ENCODE measurements at places on chromosomes 4 and X.

- DNase-seq, result no peak
Observed at GRCh38 chr4:54961357-54961975, 163.9 kb downstream of the KDR start.

DNA sequence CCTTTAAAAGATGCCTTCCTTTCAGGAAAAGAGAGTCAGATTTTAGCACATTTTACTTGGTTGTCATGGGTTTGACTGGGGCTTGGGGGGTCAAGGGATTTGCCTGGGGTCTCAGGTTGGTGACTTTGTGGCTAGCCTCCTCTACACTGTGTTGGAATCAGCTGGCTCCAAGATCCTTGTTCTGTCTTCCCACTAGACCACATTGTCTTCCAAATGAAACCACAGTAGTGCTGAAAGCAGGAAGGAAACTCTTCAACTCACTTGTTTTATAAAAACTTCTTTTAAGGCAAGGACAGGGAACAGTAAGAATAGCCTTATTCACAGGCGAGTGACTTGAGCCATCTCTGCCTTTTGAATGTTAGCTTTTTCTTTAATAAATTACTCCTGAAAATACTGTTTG, 37.0 kb upstream of the OTUD4 start:
- DNase-seq, result no peak

- DNase-seq, result no peak
Observed at GRCh38 chr4:169179609-169180521, 90.9 kb downstream of the SH3RF1 start.

GRCh38 chr4:141459020-141459419, 177.4 kb upstream of the IL15 start:
- DNase-seq, result no peak

DNA sequence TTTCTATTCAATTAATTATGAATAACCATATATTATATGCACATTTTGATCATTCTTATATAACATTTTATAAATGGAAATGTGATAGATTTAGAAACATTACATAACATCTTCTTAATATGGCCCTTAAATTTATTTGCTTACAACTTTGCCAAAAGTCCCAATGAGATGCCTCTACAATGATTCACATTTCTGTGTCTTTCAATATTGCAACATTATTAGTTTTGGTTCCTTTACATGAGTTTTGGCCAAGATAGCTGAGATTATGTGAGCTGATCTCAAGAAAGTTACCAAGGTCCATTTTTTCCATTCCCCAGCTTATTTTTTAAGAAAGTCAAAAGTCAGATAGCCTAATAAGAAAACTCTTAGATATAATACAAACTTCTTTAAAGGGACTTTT, 361.2 kb downstream of the PCDH7 start:
- no peak for DNase-seq

DNA sequence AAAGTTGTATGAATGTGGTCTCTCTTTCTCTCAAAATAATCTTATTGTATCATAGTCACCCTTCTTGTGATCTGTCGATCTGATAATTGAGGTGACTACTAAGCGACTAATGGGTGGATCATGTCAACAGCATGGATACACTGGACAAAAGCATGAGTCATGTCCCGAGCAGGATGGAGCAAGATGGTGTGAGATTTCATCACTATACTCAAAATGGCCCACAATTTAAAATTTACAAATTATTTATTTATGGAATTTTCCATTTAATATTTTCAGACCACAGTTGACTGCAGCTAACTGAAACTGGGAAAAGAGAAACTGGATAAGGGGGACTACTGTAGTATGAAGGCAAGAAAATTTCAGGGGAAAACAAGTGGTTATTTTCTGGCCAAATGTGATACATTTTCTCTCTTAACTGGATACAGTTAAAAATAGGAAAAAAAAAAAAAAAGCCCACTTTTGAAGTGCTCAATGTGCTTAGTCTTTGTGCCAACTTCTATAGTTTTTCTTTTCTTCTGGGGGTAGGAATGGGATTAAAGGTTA, 25.3 kb downstream of the FAM241A start:
- no peak for DNase-seq

DNA sequence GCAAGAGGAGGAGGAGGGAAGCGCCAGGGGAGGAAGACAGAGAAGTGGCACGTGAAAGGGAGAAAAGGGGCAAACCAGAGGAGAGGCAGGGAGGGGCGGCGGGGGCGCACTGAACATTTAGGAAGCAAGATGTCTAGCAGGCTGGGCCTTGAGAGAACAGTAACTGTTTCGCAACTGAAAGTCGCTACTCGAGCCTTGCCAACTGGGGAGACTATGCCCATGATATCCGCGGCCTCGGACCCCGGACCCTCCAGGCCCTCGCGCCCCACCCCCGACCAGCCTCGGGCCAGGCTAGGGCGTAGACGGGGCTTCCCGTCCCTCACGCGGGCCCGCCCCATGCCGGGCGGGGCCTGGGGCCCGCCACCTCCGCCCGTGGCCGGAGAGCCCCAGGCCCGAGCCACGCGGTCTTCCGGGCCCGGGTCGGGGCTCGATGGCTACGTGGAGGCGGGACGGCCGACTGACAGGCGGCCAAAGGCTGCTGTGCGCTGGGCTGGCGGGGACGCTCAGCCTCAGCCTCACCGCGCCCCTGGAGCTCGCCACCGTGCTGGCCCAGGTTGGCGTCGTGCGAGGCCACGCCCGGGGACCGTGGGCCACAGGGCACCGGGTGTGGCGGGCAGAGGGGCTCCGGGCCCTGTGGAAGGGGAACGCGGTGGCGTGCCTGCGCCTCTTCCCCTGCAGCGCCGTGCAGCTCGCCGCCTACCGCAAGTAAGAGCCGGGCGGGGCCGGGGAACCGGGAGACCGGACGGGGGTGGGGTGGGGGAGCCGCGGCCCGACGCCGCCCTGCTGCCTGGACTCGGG, at the start of gene SLC25A43:
Gene SLC25A43 (plus strand): TSS at position 363 of the 798 bp plus-strand sequence. CDS start 68 bp downstream, at position 431.
- no peak for DNase-seq

DNA sequence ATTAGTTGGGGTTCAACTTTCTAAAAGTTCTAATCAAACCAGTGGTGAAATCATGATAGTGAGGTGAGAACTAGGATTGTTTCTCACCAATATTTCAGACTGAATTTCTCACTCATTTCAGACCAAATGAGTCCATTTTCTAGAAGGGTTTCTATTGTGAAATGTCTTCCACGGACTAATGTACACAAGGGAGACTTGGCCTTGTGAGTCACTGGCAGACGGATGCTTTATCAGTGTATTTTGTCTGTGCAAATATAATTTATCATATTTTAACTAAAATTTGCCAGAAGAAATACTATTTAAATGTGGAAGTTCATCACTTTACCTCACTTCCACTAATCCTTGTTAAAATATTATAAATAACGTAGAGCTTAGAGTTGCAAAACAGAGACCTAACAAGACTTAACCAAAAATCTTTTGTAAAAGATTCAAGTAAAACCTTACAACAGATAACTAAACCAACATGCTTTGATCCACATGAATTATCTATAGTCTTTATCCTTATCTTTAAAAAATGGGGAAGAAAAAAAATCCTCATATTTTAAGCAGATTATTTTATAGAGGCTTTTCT, 506.0 kb upstream of the FAM241A start:
- DNase-seq, result no peak

DNA sequence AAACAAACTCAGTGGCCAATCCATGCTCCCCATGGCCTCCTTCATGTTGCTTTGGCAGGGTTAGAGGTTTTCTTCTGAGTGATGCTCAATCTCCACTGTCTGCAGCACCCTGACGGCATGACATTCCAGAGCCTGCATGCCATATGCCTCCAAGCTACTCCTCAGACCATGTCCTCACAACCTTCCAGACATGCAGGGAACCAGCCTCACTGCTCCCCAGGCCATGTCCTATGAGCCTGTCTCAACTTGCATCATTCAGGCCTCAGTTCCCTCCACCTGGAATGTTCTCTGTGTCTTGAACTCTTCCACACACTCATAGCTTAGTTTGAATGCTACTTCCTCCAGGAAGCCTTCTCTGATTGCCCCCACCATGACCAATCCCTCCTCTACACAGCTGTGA, 18.8 kb downstream of the PROM1 start:
- no peak for DNase-seq

- no peak for DNase-seq
Observed at GRCh38 chrX:85907316-85907715, 140.0 kb downstream of the CHM start.

GRCh38 chr4:79022529-79022928, 83.3 kb upstream of the PAQR3 start:
- no peak for DNase-seq

- DNase-seq, result no peak
Observed at GRCh38 chr4:2437475-2438215, 18.9 kb downstream of the CFAP99 start.

DNA sequence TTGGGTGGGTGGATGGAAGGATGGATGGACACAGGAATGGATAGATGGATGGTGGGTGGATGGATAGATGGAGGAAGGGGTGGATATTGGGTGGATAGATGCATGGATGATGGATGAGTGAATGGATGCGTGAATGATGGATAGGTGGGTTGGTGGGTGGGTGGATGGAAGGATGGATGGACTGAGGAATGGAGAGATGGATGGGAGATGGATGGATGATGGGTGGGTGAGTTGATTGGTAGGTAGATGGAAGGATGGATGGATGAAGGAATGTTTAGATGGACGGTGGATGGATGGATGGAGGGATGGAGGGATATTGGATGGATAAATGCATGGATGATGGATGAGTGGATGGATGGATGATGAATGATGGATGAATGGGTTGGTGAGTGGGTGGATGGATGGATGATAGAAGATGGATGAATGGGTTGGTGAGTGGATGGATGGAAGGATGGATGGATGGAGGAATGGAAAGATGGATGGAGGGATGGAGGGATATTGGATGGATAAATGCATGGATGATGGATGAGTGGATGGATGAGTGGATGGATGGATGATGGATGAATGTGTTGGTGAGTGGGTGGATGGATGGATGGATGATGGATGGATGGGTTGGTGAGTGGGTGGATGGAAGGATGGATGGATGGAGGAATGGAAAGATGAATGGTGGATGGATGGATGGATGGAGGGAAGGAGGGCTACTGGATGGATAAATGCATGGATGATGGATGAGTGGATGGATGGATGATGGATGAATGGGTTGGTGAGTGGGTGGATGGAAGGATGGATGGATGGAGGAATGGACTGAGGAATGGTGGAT, 50.4 kb upstream of the GRPEL1 start:
- DNase-seq, result no peak

DNA sequence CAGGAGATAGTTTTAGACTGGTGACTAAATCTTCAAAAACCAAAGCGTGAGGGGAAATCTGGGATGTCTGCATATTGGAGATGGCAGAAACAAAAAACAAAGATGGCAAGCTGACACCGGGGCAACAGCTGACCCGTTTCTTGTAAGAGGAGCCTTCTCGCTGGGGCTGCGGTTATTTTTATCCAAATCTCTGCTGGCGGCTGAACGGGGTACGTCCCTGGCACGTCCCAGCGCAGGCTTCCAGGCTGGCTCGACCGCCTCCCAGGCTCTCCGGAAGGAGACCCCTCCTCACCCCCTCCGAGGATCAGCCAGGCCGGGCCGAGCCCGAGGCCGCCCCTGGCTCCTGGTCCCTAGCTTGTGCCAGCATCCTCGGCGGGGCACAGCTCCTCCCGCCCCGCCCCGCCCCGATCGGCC, 403 bp downstream of the SGCB start:
- no peak for DNase-seq

DNA sequence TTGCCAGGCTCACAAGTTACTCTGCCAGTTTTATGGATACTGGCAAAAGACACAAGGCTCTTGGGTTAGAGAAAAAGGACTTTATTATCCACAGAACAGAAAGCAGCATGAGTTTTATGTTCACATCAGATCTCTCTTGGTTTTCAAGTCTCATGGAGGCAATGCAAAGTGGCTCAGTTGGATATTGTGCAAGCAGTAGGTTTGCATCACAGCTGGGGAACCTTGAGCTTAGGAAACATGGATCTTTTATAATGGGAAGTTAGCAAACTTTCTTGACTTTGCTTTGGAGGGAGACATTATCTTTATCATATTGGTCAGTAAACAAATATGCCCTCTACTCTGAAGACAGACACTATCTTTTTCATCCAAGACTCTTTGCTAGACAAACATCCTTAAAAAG, 109.2 kb upstream of the GRPR start:
- no peak for DNase-seq

DNA sequence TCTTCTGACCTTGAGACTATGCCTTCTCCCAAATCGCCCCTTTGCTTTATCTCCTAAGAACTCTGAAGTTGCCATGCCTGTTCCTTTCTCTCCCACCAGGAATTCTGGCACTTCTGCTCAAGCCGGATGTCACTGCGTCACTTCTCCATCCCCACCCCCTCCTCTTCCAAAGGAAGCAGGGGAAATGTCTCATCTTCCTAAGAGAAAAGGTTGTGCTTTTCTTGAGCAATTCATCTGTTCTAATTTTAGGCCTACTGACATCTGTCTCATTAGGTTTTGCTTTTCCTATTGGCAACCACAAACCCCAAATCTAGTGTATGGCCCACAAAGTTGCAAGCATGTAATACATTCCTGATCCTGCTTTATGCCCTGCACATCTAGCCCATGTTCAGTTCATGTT, 163.1 kb upstream of the PLAC1 start:
- no peak for DNase-seq

Measured in stimulated activated CD8-positive, alpha-beta memory T cell treated with anti-CD3 and anti-CD28 coated beads, Interleukin-4, amount 100 ng/mL, for 1 hour (primary cell).